ENCODE measurements at places on chromosomes 3 and 15.

- no peak for DNase-seq
Observed at GRCh38 chr3:140595295-140595694, 82.6 kb upstream of the TRIM42 start.

- no peak for DNase-seq
Observed at GRCh38 chr15:40852529-40852928, 8.7 kb downstream of the SPINT1 start.

DNA sequence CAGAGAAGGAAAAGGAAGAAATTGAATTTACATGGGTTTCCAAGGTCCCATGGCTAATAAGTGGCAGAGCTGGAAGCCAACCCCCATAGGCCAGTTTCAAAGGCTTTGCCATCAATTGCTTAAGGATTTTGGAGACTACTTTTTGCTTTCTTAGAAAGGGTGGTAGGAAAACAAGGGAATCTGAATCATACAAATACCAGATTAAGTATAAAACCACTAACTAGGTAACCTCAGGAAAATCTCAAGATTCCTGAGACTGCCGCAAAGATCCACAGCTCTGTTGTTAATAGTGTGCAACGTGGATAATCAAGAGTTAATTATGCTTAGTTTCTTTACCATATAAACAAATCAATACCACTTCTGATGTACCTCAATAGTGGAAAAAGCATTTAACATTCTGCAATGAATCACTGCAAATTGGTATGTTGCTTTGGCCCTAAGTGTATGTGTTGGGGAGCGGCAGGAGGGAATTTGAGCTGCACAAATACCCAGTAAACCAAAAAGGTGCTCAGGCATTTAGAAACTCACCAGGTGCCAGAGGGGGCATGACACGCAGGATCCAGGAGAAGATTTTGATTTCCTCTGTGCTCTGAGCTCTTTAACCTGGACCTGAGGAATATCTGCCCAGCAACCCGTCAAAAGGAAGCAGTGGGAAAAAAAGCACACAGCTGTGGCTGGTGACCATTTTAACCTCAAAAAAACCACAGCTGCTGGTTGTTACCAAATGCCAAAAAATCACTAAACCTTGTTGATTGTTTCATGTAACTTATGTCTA, 22.0 kb downstream of the AADAC start:
- DNase-seq, result no peak

DNA sequence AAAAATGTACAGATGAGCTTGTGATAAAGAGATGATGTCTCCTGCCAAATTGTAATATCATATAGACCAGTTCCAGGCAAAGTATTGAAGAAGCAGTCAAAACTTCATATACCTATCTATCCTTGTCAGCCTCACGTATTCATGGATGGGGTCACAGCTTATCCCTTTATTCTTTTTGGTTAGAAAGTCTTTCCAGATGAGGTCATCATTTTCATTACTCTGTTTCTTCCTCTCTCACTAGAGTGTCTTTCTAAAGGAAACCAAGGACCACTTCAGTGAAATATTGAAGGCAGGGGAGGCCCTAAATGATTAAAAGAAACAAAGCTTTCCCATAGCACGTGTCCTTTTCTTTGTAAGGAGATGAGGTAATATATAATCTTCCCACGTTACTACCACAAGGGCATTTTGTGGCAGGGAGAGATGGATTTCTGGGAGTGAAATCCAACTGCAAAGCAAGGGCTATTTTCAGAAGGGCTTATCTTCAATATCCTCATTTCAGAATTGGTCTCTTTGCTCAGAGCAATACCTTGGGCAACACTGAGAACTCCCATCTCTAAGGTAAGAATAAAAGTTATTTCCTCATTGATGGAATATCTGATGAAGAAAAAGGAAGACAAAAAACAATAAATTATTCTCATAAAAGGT, 260.2 kb downstream of the TIGIT start:
- DNase-seq, result no peak

DNA sequence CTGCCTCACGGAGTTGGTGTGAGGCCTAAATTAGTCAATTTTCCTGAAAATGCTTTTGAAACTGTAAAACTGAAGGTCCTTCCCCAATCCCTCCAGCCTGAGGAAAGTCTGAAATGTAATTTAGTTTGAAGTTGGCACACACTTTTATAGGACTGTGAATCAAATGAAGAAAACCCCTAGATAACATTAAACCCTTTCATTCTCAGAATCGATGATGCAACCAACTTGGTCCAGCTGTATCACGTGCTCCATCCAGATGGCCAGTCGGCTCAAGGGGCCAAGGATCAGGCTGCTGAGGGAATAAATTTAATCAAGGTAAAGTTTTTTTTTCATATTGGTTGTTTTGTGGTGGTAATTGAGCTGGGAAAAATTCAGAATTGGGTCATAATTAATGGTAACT, 11.7 kb downstream of the MRPS22 start:
- DNase-seq, result no peak

DNA sequence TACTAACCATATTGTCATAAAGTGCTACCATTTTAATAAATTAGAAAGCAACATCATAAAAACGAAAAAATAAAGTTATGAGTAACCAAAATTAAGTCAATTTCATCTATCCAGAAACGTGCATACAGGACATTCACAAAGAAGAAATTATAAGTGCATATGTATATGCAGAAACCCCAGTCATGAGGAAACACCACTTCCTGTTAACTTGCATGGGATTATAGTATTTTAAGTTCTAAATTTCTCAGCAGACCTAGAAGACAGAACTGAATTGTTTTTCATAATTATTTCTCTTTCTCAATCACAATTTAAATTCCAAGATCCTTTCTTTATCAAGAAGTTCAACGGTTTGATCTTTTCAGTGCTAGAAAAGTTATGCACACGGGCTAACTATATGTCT, 1.4 kb upstream of the KBTBD8 start:
- DNase-seq, result no peak

- DNase-seq, result no peak
Observed at GRCh38 chr3:186967686-186968085, 37.4 kb downstream of the ST6GAL1 start.

GRCh38 chr3:43000387-43000786, 21.3 kb downstream of the GASK1A start:
- no peak for DNase-seq

- DNase-seq, result no peak
Observed at GRCh38 chr15:82128401-82129148, 82.8 kb upstream of the MEX3B start.

GRCh38 chr3:49803465-49804140, 542 bp downstream of the INKA1 start:
- no peak for DNase-seq

DNA sequence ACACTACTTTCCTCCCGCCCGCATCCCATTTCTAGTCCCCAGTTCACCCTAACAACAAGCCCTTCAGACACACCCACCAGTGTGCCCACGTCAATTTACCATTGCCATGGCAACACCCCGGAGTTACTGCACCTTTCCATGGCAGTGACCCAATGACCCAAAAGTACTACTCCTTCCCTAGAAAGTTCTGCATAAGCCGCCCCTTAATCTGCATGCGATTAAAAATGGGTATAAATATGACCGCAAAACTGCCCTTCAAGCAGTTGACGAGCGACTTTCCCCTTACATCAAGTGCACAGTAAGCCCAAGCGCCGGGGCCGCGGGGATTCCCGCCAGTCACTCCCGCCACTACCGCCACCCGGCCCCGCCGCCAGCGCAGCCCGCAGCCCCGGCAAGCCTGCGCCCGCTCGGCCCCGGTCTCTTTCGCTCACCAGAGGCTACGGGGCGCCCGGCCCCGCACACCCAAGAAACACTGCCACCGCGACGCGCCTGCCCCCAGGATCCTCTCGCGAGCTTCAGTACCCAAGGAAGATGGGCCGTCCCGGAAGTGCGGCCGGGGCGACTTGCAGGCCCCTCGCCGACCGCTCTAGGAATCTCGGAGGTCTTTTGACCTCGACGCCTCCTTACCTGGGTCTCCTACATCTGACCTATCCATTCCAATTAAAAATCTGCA, 27.2 kb upstream of the ZNF502 start:
- no peak for DNase-seq

DNA sequence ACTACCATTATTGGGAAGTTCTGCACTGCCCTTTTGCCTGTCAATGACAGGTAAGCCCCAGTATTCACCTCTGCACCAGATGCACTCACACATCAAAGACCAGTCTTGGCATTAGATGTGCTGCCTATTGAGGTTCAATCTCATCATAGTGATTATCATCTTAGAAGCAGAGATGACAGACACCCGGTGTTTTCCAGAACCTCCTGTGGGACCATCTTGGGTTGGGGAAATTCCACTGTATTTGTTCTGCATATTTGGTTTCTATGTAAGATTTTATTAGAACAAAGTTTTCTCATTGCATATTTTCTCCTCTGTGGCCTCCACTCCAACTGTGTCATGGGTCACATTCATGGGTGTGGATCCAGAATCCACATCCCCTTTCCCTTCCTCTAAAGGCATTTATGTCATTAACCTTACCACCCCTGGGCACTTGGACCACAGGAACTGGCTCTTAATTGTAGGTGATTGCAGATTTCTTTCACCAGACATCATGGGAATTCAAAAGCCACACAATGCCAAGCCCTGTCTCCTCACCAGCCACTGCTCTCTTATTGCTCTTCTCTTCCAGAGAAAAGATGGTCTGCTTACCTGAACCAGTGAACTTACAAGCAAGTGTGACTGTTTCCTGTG, 31.2 kb downstream of the PLA1A start:
- no peak for DNase-seq

DNA sequence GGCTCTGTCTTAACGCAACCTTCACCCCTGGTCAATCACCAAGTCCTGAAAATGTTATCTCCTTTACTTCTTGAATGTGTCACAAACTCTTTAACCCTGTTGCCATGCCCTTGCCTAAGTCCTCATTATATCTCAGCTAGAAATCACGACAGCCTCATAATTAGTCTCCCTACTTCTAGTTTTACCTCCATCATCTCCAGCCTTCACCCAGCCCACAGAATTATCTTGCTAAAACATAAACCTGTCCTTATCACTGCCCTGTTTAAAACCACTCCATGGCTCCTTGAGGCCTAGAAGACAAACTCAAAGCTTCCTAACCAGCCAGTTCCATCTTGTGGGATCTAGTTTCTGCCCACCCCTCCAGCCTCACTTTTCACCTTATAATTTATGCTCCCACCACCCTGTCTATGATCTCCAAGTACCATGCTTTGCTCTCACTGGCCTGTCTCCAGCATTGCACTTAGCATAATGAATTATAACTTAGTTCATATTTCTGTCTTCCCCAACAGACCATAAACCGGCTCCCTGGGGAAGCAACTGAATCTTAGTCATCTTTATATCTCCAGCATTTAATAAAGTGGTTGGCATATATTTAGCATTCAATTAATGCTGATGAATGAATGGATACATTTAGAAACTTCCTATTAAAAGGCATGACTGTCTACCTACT, 39.2 kb downstream of the GPR176 start:
- no peak for DNase-seq

DNA sequence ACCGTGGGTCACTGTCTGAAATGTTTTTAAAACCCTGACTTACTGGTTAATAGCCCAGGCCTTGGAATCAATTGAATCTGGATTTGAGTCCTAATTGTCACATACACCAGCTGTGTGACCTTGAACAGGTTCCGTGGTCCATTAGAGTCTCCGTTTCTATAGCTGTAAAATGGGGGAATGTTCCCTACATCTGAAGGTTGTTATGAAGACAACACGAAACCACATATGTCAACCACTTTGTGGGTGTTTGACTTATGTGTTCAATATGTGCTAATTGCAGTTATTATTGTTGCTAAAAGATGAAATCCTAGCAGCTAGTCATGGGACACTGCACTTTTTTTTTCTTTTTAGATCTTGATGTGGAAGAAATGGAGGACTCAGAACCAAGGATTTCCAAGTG, 35.3 kb downstream of the ZBTB38 start:
- DNase-seq, result no peak

- DNase-seq, result no peak
Observed at GRCh38 chr3:124797426-124797945, 67.2 kb downstream of the UMPS start.

GRCh38 chr3:128879991-128880390, 571 bp downstream of the ACAD9 start:
- no peak for DNase-seq

- no peak for DNase-seq
Observed at GRCh38 chr3:60827666-60828065, 423.6 kb downstream of the FHIT start.

GRCh38 chr15:85314633-85315032, 65.8 kb upstream of the AKAP13 start:
- DNase-seq, result no peak

GRCh38 chr15:40111888-40112287, 3.2 kb upstream of the BMF start:
- no peak for DNase-seq

- no peak for DNase-seq
Observed at GRCh38 chr3:48688032-48688736, 2.5 kb upstream of the NCKIPSD start.

- DNase-seq, result no peak
Observed at GRCh38 chr3:106611841-106612240, 743.0 kb upstream of the CBLB start.

DNA sequence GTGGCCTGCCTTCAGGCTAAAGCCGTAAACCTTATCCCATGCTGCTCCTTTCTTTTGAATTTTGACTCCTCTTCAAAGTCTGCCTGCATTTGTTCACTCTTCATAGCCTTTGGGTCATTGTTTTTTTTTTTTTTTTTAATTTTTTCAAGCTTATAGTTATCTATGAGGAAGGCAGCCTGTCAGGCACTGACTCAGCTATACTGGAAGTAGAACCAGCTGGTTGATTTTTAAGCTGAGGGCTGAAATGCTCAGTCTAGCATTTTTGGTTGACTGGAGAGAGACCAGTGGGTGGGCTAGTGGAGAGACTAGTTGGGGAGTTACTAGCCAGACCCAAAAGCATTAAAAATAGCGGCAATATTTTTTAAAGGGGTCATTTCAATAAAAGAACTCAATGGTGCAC, 44.1 kb downstream of the C3orf20 start:
- no peak for DNase-seq

DNA sequence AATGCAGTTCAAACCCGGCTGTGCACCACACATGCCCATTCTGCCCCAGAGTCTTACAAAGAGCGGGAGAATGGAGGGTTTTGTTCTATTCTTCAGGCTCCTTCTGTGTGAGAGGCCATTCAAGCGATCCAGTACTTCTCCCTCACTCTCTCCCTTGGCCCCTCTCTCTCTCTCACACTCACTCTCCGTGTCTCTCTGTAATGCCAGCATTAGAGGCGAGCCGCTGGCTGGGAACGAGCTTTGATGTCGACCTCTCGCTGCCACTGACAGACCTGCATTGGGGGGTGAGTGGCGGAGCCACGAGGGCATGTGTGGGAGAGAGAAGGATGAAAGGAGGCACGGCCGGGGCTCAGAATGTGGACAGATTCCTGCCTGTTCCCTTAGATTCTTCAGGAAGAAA, 231.7 kb upstream of the ARRDC4 start:
- DNase-seq, result no peak
